ENCODE measurements at places on chromosomes 4 and X. TPM values are rescaled to one million over a fixed set of nuclear protein-coding genes. Genes with fewer than 3 reads are reported as not detected.

AWAT2 gene
- polyA plus RNA-seq, result not detected

MAGEB17 gene
- polyA plus RNA-seq, result 0.14 TPM

ZCCHC13 gene
- not detected for polyA plus RNA-seq

RNF128 gene
- 13.9 TPM for polyA plus RNA-seq

CSAG2 gene
- not detected for polyA plus RNA-seq

DNA sequence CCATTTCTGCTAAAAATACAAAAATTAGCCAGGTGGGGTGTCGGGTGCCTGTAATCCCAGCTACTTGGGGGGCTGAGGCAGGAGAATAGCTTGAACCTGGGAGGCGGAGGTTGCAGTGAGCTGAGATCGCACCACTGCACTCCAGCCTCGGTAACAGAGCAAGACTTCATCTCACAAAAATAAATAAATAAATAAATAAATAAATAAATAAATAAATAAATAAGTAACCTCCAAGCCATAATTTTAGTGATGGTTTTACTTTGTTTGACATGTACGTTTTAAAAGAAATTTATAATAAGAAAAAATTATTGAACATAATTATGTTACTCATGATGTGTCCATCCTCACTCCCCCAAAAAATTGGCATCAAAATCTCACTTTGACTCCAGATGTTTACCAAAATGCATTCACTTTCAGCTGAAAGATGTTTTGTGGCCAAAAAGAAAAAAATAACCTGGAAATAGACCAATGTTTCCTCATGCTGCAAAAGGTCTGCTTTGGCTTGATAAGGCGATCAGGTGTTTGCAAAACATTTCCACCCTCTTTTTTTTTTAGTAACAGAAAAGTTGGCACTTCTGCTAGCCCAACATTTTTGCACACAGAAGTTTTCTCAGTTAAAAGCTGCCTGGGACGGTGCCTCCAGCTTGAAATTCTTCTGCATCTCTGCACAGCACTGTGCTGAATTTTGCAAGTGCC lies 42.2 kb upstream of the DHRSX start:
- DNase-seq, result no peak

XAGE3 gene
- polyA plus RNA-seq, result not detected

DNA sequence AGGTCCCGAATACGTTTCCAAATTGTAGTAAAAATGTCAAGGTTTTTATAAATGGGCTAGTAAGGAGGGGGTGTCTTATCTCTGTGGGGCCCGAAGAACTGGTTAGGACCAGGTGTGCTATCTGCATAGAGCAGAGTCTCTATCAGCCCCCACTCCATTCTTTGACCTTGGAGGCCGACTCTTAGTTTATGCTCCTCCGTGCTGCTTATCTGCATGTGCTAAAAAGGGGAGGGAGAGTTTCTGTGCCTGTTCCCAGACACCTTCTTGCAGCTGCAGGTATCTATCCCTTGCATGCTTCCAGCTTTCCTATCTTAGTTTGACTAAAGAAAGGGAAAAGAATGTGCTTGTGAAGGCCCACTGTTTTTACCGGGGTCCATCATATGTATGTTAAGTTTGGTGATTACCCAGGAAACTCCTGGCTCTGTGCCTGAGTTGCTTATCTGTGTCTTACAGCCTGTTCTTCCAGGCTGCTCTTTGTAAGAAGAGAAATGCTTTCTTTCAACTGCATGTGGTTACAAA lies 28.6 kb upstream of the NAF1 start:
- DNase-seq, result no peak

DDIT4L gene
- polyA plus RNA-seq, result 3.7 TPM

DNA sequence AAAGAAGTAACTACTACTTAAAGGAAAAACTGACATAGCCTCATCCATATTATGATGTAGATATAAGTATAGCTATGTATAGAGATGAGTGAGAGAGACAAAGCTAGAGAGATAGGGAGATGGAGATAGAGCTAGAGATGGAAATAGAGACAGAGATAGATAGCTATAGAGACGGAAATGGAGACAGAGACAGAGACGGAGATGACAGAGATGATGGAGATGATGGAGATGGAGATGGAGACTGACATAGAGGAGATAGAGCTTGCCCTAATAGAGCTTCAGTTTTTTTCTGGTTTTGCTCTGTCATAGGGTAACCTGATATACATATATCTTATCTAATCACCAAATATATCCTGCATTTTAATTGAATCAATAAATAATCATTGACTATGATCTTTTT lies 4.3 kb downstream of the EDNRA start:
- no peak for DNase-seq

DNA sequence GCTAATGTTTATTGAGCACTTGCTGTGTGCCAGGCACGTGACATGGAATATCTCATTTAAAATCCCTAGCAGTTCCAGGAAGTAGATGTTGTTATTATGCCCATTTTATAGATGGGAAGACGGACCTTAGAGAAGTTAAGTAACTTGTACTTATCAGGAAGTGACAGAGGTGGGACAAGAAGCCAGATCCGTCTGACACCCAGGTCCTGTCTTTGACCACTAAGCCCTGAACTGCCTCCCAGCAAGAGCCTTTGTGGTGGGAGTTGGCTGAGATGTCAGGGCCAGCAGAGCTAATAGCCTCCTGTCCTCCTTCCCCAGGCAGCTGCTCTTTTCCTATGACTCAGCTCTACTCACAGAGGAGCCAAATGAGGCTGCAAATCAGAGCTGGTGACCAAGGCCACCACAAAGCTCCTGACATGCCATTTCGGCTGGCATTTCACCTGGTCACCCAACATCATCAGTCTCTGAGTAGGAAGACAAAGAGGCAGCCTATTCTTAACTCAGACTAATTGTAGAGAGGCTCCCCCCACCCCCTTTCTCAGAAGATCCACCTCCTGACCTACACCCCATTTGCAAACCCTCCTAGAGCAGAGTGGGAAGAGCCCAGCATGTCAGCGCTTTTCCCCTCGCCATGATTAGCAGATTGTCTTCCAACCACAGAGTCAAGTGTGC lies 175.1 kb upstream of the KIT start:
- no peak for DNase-seq

TLL1 gene
- polyA plus RNA-seq, result 2.4 TPM

AMTN gene
- not detected for polyA plus RNA-seq

DNA sequence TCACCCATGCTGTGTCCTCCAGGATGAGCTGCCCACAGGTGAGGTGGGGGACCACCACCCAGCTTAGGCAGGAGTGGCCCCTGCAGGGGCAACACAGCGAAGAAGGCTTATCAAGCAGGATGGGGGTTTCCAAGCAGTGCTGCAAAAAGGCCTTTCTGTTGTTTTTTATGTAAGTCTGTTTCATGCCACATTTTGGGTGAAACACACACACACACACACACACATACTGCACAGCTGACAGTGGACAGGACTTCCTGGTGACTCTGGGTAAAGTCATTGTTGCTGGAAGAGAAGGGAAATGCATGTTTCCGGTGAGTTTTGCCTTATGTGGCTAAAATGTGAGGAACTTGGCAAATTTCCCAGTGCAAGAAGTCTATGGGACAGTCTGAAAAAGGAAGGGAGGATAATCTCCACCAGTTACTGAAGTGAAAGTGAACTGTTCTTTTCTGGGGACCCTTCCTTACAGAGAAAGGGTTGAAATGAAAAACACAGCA lies 119.2 kb downstream of the IRF2 start:
- no peak for DNase-seq

DNA sequence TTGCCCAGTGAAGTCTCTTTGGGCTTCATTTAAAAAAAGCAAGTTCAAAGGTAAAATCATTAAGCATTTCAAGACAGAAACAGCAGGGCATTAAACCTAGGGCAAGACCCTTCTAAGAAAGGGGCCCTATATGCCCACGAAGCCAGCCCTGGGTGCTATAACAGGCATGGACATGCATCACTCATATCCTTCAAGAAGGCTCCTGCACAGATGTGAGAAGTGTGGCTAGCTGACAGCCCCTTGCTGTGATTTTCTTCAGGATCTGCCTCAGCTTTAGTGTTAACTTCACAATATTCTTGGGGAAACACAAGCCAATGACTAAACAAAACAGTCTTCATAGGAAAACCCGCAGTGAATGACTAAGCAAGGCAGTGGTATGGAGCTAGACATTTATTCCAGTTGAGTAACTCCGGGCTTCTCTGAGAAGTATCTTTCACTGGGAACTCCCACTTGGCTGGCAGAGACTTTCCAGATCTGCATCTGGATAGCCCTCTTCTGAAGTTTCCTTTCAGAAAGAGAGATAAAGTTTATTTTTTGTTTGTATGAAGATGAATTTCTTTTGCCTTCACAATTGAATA lies 11.9 kb upstream of the MAOA start:
- no peak for DNase-seq

GRCh38 chr4:82721819-82722423 lies 76.7 kb downstream of the SCD5 start:
- DNase-seq, result no peak

DNA sequence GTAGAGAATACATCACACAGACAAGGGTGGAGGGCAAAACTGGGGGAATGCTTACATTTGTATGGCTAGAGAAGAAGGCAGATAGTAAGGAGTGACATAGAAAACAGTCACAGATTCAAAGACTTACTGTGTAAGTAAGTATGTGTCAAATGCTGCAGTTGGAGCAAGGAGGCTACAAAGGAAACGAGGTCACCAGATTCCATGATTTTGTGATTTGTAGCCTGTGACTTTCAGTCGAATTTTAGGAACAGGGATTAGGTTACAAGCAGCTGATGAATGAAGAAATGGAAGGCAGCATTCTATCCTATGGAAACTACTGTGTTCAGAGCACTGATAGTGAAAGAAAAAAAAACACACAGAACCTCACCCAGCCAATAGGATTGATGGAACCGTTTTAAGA lies 407.9 kb downstream of the IL15 start:
- DNase-seq, result no peak

ADH1C gene
- 147 TPM for polyA plus RNA-seq

DNA sequence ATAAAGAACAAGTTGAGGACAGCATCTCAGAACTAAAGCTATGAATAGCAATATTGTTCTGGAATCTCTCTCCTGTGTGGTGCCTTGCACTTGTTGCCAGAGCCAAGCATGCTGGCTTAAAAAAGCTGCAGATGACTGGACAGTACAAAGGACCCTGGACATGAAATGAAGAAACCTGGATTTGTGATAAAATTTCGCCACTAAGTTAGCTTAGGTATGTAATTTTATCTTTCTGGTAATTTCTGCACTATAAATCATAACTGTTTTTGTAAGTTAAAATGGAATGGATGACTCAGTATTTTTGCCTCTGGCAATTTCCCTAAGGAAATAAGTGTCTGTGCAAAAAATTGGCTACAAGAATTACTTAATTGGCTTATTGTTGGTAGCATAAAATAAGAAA lies 317.2 kb downstream of the CAMK2D start:
- DNase-seq, result no peak

DNA sequence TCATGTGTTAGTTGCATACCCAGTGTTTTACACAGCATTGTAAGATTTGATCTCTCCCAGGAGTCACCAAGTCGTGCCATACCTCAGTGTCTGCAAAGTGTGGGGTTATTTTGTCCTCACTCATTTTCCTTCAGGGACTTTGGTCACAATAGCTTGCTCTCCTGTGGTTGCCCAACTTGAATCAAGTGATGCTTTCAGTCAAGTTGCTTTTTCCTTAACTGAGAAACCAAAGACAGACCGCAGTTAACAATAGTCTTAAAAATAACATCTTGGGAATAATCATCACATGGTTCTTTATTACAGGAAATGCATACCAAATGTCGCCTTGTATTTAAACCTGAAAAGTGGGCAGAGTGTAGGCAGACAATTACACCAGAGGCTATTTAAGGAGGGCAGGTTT lies 44.5 kb upstream of the NDP start:
- DNase-seq, result no peak

DNA sequence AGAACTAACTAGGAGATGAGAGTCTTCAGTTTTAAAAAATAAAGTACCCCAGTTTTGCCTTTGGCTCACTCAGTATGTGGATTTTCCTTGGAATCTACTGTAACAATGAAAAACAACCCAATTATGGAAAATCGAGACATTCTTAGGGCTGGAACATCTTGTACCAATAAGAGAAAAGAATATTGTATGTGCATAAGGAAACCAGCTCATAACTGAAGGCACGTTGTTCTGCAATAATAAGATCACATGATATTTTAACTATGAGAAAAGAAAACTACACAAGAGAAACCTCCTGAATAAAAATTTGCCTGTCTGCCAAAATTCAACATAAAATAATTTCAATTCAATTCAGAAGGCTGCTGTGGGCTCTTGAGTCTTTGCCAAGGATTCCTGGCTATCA lies 261.8 kb upstream of the EDNRA start:
- DNase-seq, result no peak

DNA sequence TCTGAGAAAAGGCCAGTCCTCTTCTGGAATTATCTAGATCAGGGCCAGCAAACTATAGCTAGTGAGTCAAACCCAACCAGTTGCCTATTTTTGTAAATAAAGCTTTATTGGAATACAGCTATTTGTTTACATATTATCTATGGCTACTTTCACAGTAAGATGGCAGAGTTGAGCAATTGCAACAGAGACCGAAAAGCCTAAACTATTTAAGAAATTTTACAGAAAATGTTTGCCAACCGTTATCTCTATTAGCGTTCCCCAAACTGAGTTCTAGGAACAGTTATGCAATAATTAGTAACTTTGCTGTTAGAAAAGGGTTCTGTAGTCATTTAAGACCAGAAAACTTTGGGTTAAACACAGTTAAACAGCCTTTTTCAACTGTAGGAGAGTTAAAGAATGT lies 10.5 kb downstream of the TEX13B start:
- no peak for DNase-seq

ATP2B3 gene
- 0.14 TPM for polyA plus RNA-seq
